Central memory CD4-positive, alpha-beta T cell (primary cell): ENCODE measurements at places on chromosomes 11 and 22.

GRCh38 chr11:11584937-11585336 is 36.9 kb downstream of the GALNT18 start:
- no peak for DNase-seq

DNA sequence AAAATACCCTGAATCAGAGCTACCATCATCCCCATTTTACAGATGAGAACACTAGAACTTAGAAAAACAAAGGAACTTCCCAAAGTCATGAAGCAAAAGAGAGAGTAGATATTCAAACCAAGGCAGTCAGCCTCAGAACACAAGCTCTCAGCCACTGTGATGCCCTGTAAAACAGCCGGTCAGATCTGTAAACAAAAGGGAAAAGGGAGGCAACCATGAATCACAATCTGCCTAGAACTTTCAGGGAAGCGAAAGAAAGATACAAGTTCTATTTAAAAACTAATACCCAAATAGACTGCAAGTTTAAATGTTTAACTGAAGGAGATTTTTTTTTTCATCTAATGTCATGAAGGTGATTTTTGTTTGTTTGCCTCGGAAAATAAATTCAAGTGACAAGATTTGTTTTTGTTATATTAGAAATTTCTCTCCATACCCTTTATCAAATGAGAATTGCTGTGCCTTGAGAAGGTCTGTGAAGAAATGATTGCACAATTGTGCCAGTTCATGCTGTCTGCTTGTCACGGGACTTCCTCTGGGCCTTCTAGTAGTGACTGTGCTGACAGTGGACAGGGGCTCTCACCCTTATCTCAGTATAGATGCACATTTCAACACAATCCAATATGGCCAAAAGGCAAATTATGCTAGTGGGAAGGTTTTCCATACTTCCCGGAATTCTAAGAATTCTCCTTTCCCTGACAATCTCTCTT is 11.7 kb downstream of the SAA1 start:
- no peak for DNase-seq

- no peak for DNase-seq
Observed at GRCh38 chr11:78131956-78132355, 7.5 kb downstream of the ALG8 start.

GRCh38 chr22:48060266-48060665 is 1297.8 kb downstream of the TBC1D22A start:
- DNase-seq, result no peak
